ENCODE measurements at places on chromosomes 1 and 21. TPM values are rescaled to one million over a fixed set of nuclear protein-coding genes. Genes with fewer than 3 reads are reported as not detected.

SETDB1 gene
- total RNA-seq, result 33.0 TPM

HPDL gene
- total RNA-seq, result 0.52 TPM

ACTN2 gene
- total RNA-seq, result 0.05 TPM

TMEM54 gene
- 111 TPM for total RNA-seq

HRNR gene
- under 0.01 TPM for total RNA-seq

C1orf115 gene
- 10.7 TPM for total RNA-seq

APCS gene
- total RNA-seq, result not detected

VHLL gene
- total RNA-seq, result not detected

LCE1E gene
- not detected for total RNA-seq

KRTAP19-1 gene
- total RNA-seq, result not detected

DIO1 gene
- not detected for total RNA-seq

CYP2J2 gene
- 4.3 TPM for total RNA-seq

AMPD1 gene
- total RNA-seq, result not detected

B3GALT5 gene
- total RNA-seq, result 2.3 TPM

SPATA21 gene
- not detected for total RNA-seq

FAM72B gene
- total RNA-seq, result 0.52 TPM

KDF1 gene
- total RNA-seq, result 7.1 TPM

CASQ1 gene
- not detected for total RNA-seq

CFHR2 gene
- not detected for total RNA-seq

HSPG2 gene
- total RNA-seq, result 219 TPM

SLAMF7 gene
- not detected for total RNA-seq

CD5L gene
- not detected for total RNA-seq

NCF2 gene
- 102 TPM for total RNA-seq

KIF26B gene
- 5.4 TPM for total RNA-seq

IL19 gene
- total RNA-seq, result not detected

LYSMD1 gene
- 5.8 TPM for total RNA-seq

CCDC30 gene
- total RNA-seq, result 5.7 TPM

ERG gene
- total RNA-seq, result 0.15 TPM

MTARC2 gene
- 10.8 TPM for total RNA-seq

CAPN8 gene
- total RNA-seq, result not detected

CD34 gene
- 0.35 TPM for total RNA-seq

ZNF683 gene
- not detected for total RNA-seq

FCRL2 gene
- not detected for total RNA-seq

LCE6A gene
- total RNA-seq, result not detected

TSPAN2 gene
- 14.1 TPM for total RNA-seq

A3GALT2 gene
- total RNA-seq, result not detected

MFSD2A gene
- total RNA-seq, result 9.7 TPM

BMP8B gene
- 1.3 TPM for total RNA-seq

MYOG gene
- total RNA-seq, result not detected

CALML6 gene
- not detected for total RNA-seq

GNG12 gene
- 230 TPM for total RNA-seq

SV2A gene
- total RNA-seq, result 1.7 TPM

SGIP1 gene
- 6.1 TPM for total RNA-seq

OR2W3 gene
- total RNA-seq, result not detected

IVL gene
- 2.4 TPM for total RNA-seq

CYP4X1 gene
- total RNA-seq, result 0.17 TPM

CRP gene
- not detected for total RNA-seq

CSF3R gene
- total RNA-seq, result 0.15 TPM

PRDM16 gene
- total RNA-seq, result not detected

NHLH1 gene
- total RNA-seq, result 0.05 TPM

Data from renal cortical epithelial cell (primary cell).